ENCODE measurements at places on chromosomes 3 and 15.

GRCh38 chr15:90638201-90638691 is 78.9 kb upstream of the BLM start:
- no peak for DNase-seq

GRCh38 chr3:86046436-86047136 is 944.4 kb downstream of the VGLL3 start:
- DNase-seq, result no peak

DNA sequence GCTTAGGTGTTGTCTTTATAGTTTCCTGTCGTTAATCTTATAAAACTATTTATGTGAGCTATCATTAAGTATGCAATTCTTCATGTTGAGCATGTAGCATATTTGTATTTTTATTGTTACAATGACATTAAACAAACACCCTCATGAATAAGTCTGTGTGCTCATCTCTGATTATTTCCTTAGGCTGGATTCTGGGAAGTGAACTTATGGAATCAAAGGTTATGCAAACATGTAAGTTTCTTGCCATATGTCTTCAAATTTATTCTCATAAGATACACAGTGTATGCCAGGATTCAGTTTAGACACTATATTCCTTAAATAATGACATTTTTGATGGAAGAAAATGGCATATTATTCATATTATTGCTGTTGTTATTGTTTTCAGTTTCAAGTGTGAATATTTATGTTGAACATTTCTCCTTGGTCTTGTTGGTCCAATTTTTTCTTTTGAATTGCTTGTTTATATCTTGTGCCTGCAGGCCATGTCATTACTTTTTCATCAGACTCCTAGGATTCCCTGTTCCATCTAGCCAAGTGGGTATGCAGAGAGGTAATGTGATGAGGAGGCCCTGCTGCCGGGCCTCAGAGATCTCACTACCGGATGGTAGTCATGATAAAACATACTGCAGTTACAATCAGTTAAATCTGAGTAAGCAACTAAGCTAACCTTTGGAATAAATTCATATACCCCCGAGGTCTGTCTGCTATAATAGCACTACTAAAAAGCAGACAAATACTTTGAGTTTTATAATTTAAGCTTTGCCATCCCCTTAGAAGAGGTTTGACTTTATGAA is 684.3 kb upstream of the SGO1 start:
- no peak for DNase-seq

DNA sequence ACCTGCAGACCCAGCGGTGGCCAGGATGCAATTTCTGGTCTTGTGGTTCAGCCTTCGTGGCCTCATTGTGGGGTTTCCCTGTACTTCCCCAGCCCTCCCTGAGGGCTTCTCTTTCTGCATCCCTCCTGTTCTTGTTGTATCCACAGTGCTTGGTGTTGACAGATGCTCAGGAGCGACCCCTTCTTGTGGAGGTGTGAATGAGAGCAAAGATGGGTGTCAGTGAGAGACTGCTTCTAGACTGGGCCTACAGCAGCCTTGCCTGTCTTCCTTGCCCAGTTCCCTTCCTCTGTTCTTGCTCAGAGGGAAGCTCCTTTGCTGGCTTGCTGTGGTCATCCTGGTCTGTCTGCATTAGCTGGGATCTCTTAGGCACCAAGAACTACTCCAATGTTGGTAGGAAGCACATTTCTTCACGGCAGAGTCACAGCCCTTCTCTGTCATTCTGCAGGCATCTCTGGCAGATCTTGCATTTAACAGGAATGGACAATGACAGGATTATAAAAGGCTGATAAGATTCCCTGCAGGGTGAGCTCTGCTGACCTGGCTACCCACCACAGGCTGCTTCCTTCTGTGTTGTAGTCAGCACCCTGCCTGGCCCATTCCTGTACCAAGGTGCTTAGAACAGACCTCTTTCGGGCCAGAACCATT is 317.8 kb upstream of the C2CD4B start:
- DNase-seq, result no peak

- no peak for DNase-seq
Measured at GRCh38 chr3:46236294-46237054, 5.8 kb upstream of the CCR3 start.

GRCh38 chr15:25230442-25230841 is 208.4 kb downstream of the UBE3A start:
- DNase-seq, result no peak

DNA sequence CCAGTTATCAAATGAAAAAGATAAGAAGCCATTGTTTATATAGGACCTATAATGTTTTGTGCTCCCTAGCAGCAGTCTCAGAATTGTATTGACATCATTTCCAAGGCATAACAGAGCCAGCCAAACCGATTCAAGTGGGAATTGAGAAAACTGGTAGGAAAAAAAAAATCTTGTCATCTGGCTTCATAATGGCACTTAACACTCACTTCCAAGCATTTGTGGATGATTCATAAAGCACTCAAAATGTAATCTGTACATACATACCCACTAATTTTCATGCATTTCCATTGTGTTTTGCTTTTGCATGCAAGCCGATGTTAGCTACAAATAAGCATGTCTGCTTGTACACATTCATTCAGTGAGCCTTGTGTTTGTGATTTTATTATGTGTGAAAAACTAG is 18.6 kb upstream of the TRPC1 start:
- no peak for DNase-seq

DNA sequence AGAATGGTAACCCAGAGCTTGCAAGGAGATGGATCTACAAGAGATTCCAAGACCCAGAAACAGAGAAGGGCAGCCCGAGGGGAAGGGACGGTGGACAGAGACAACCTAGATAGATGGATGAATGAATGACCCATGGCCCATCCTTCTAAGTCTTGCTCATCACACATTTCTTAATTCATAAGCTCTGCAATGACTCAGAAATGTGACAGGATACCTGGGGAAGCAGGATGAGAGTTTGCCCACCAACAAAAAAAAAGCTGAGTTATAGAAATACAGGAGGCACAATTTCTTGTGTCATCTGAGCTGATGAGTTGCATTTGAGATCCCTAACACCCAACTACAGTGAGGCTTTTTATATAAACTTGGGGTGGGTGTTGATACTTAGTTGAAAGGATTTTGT is 76.6 kb downstream of the CNTN3 start:
- no peak for DNase-seq

- DNase-seq, result peak; percentile 30
Measured at GRCh38 chr3:53195602-53196574, 34.9 kb downstream of the PRKCD start.

DNA sequence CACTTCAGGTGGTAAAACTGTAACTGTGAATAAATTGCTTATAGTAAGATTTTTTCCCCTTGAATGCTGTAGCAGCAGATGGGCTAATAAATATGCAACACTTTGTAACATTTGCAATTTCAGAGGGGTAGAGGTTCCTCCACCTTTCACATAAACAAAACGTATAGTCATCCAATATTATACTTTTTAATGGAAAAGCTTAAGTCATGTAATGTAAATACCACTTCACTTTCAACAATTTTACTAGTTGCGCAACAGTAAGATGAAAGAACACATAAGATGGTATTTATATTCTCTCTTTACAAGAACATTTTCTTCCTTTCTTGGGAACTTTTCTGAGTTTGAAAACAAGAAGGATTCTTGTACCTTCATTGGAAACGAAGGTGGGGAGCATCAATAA is 56.6 kb upstream of the FAM3D start:
- no peak for DNase-seq

GRCh38 chr15:99104788-99105513 is at the start of gene SYNM:
Gene SYNM, plus strand, starts transcription at chr15:99105080. Its CDS starts 120 bp downstream, at chr15:99105200.
- peak; percentile 5 for DNase-seq

Measured in activated T-helper 1 cell treated with Interleukin-2 at 50 U/mL for 16 hours (primary cell).